Glutamatergic neuron (in vitro differentiated cells): ENCODE measurements at places on chromosomes 7 and 10. TPM values are rescaled to one million over a fixed set of nuclear protein-coding genes. Genes with fewer than 3 reads are reported as not detected.

DNA sequence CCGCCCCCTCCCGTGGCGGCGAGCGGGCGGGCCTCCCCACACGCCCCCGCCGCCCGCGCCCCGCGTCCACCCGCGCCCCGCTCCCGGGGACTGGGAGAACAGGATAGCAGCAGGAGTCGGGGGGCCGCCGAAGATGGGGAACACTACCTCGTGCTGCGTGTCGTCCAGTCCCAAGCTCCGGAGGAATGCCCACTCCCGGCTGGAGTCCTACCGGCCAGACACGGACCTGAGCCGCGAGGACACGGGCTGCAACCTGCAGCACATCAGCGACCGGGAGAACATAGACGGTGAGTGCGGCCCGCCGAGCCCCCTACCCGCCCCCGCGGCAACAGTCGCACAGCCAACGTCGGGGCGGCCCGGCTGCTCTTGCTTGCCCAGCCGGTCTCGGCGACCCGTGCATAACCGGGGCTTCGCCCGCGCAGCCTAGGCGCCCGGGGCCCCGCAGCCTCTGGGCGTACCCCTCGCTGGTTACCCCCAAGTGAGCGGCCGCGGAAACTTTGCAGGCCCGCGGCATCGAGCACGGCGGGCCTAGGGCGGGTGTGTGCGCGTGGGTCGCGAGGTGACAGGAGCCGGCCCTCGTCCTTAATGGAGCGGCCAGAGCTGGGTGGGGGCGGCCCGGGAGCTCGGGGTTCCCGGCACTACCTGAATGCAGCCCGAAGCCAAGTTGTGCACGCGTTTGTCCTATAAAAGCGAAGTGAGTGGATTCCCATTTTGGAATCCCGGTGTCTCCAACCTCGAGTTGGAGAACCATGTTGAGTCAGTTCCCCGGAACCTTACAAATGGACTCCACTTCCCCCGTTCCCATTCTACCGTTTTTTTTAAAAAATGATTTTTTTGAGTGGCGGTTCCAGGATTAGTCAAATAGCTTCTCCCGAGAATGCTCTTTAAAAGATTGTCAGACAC, 863 bp downstream of the CCNY start:
- H3K27ac ChIP-seq = peak overlapping the region; percentile 92
- peaks cover 34% of the 10 kb centered on the region for H3K4me1 ChIP-seq
- H3K4me3 ChIP-seq = peak overlapping the region; percentile 94
- H3K36me3 ChIP-seq = no peaks in the 10 kb centered on the region

DNA sequence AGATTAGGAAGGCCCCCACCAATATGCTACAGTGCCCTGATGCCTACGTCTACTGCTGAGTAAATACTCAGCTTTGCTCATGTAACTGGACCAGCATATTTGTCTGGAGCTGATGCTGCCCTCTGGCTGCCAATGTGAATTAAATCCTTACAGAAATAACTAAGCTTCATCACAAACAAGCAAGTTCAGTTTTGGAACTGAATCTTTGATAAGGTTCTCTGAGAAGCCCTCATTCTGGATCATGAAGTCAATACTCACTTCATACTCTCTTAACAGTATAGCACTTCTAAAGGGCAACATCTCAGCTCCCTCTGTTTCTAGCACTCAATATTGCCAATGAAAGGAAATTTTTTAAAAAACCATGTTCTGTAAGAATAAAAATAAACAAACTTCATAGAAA, 246.7 kb downstream of the ETV1 start:
- H3K27ac ChIP-seq = peak overlapping the region; percentile 24
- H3K27me3 ChIP-seq = peaks cover 2% of the 10 kb centered on the region
- peaks cover 37% of the 10 kb centered on the region for H3K4me1 ChIP-seq

DNA sequence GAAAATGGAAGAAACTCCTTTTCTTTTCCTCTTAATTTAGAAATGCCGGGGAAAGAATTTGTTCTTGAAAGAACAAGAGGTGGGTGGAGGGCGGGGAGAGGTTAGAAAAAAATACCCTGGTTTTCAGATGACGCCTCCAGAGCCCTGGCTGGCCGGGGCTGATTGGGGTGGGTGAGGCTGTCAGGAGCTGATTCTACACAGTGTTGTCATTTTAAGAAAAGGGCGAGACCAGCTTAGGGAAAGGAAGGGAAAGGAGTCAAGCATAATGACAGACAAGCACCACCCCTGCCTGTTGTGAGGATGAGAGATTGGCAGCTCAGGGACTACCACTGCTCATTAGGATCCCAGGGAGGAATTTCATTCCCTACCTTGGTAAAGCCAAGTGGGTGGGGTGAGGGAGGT, 9.9 kb upstream of the FAM180A start:
- DNase-seq = no peak
- no peak overlapping the region for H3K27ac ChIP-seq
- H3K27me3 ChIP-seq = peaks cover 4% of the 10 kb centered on the region
- peaks cover 9% of the 10 kb centered on the region for H3K36me3 ChIP-seq
- H3K4me1 ChIP-seq = peaks cover 4% of the 10 kb centered on the region
- no peak overlapping the region for H3K4me3 ChIP-seq

DNA sequence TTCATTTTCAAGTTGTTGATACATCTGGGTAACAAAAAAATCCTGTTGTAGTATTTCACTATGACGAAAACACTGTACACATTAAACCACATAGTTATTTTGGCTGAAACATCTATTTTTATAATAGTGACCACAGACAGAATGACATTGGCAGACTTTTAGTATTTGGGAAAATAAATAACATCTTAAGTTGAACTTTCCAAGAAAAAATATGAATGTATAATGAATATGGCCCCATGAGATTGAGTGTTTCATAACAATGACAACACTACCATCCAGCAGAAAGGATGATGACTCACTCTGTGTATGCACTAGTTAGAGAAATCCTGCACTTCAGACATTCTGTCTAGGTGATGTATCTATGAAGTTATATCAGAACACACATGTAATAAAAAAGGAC, 118.1 kb downstream of the SEMA3D start:
- no peaks in the 10 kb centered on the region for H3K36me3 ChIP-seq
- DNase-seq = no peak
- H3K27ac ChIP-seq = no peak overlapping the region
- no peaks in the 10 kb centered on the region for H3K27me3 ChIP-seq

DNA sequence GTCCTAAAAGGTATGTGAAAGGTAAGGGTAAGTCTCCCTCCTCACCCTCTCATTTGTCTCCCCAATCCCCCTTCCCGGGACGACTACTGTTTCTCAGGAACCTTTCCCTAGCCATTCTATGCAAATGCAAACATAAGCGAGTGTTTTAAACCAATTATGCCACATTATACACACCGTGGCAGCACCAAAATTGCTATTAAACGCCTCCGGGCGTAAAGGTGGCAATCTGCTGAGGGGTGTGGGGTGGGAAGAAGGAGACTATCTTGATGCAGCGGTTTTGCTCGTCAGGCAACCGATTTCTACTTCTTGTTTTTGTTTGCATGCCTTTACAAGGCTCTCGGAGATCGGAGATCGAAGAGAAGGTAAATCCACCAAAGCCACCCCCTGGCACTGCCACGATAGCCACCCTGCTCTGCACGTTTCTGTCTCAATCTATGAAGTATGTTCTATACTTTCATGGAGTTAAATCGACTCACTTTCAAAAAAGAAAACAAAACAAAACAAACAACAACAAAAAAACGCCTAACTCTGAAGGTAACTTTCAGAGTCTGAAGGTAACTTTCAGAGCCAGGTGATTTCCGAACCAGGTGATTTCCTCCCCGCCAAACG, 46.0 kb upstream of the CDK1 start:
- peak overlapping the region; percentile 84 for H3K4me3 ChIP-seq
- H3K27ac ChIP-seq = no peak overlapping the region
- no peaks in the 10 kb centered on the region for H3K4me1 ChIP-seq
- peaks cover 3% of the 10 kb centered on the region for H3K27me3 ChIP-seq
- no peaks in the 10 kb centered on the region for H3K36me3 ChIP-seq

DNA sequence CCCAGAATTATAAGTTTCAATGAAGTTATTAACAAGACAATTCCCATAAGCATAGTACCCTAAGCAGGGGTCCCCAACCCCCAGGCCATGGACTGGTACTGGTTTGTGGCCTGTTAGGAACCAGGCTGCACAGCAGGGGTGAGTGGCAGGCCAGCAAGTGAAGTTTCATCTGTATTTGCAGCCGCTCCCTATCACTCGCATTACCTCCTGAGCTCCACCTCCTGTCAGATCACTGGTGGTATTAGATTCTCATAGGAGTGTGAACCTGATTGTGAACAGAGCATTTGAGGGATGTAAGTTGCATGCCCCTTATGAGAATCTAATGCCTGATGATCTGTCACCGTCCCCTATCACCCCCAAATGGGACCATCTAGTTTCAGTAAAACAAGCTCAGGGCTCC, 36.0 kb upstream of the KIAA1217 start:
- H3K4me3 ChIP-seq = no peak overlapping the region
- H3K4me1 ChIP-seq = no peaks in the 10 kb centered on the region
- H3K27ac ChIP-seq = no peak overlapping the region
- no peak for DNase-seq
- no peaks in the 10 kb centered on the region for H3K27me3 ChIP-seq

DNA sequence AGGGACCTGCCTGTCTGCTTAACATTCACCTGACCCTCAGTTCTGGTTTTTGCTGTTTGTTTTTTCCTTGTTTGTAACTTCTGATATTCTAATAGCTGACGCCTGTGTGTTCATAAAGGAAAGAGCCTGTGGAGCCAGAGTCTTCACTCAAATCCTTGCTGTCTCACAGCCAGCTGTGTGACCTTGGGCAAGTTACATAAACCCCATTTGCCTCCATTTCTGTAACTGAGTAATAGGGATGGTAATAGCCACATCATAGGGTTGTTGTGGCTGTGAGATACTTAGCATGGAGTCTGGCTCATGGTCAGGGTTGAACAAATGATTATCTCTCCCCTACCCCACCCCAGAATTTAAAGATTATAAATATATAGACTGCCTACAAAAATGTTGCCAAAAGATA, 27.0 kb downstream of the WBP1L start:
- peaks cover 8% of the 10 kb centered on the region for H3K4me1 ChIP-seq
- H3K36me3 ChIP-seq = no peaks in the 10 kb centered on the region
- H3K27me3 ChIP-seq = no peaks in the 10 kb centered on the region
- H3K27ac ChIP-seq = no peak overlapping the region
- DNase-seq = no peak

GRCh38 chr7:44638611-44639557, 32.5 kb downstream of the OGDH start:
- no peaks in the 10 kb centered on the region for H3K27me3 ChIP-seq
- H3K4me3 ChIP-seq = peak overlapping the region; percentile 40

DNA sequence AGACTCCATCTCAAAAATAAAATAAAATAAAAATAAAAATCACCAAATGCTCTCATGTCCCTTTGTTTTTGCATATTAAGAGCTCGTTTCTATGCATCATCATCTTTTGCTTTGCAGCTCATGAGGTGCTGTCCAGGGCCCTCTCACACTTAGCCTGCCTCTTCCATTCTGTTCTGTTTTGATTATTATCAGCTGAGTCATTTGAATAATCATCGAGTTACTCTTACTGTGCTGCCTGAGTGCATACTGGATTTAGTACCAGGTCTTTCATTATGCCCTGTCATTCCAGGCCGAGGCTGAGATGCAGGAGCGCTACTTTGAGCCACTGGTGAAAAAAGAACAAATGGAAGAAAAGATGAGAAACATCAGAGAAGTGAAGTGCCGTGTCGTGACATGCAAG, 33.0 kb downstream of the UCMA start:
- H3K4me3 ChIP-seq = no peak overlapping the region
- no peak for DNase-seq
- H3K27ac ChIP-seq = no peak overlapping the region
- no peaks in the 10 kb centered on the region for H3K36me3 ChIP-seq
- no peaks in the 10 kb centered on the region for H3K4me1 ChIP-seq

- H3K4me3 ChIP-seq = no peak overlapping the region
- H3K27me3 ChIP-seq = peaks cover 1% of the 10 kb centered on the region
- peaks cover 2% of the 10 kb centered on the region for H3K4me1 ChIP-seq
- H3K36me3 ChIP-seq = no peaks in the 10 kb centered on the region
Measured at GRCh38 chr10:132951926-132952325, 9.6 kb upstream of the CFAP46 start.

GRCh38 chr7:124781907-124782734, 16.5 kb upstream of the GPR37 start:
- no peaks in the 10 kb centered on the region for H3K36me3 ChIP-seq
- no peaks in the 10 kb centered on the region for H3K4me1 ChIP-seq
- no peak overlapping the region for H3K27ac ChIP-seq

DNA sequence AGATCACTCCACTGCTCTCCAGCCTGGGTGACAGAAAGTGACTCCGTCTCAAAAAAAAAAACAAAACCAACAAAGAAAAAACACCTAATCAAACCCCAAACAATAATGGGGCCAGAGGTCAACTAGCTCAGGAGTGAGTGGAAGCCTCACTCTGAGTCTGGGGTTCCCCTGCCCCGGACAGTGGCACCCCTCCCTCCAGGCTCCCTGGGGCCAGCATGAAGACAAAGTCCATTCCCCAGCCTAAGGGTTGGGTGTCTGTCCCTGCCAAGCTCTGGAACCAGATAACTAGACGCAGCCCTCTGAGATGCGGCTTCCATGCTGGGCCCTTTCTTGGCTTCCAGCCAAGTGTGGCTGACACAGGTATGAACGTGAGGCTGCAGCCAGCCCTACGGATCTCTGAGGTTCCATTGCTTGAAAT, 1.7 kb upstream of the FUOM start:
- H3K27ac ChIP-seq = no peak overlapping the region
- H3K27me3 ChIP-seq = peaks cover 3% of the 10 kb centered on the region
- peaks cover 12% of the 10 kb centered on the region for H3K36me3 ChIP-seq
- H3K4me1 ChIP-seq = no peaks in the 10 kb centered on the region
- no peak overlapping the region for H3K4me3 ChIP-seq

- H3K27ac ChIP-seq = no peak overlapping the region
- H3K36me3 ChIP-seq = no peaks in the 10 kb centered on the region
- H3K27me3 ChIP-seq = no peaks in the 10 kb centered on the region
- DNase-seq = no peak
- H3K4me1 ChIP-seq = no peaks in the 10 kb centered on the region
- peak overlapping the region; percentile 64 for H3K4me3 ChIP-seq
Measured at GRCh38 chr7:92608380-92609322, 18.5 kb upstream of the FAM133B start.

DNA sequence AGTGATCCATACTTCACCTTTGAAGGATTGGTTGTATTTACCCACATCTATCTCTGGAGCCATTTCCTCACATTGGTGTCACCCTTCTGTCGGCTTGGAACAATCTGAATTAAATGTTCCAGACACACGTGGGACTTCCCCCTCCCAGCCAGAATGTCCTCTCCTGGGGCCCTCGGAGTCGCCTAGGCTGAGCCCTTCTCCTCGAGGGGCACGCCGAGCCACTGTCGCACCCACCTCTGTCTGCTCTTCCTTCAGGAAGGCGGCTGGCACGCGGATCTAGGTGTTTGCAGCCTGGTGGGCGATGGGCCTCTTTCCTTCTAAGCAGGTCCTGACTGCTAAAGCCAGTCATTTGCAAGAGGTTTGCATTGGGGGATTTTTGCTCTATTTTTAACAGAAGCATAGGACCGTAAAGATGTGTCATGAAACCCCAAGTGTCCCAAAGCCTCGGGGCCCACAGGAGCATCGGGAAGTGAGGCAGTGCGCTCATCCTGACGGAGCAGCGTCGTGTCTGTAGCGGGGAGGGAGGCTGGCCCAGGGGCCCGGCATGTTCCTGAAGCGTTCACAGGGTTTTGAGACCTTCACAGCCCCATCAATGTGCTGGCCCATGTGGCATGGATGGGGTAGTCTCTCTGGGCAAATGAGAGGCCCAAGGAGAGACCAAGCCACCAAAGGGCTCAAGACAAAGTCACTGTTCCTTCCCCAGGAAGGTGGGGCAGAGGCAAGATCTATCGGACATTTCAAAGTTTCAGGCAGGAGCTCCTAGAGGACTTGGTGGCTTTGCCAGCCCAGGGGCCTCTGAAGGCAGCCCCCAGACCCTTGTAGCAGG, 86.7 kb downstream of the RGS10 start:
- no peak overlapping the region for H3K4me3 ChIP-seq
- no peak for DNase-seq
- H3K27me3 ChIP-seq = peaks cover 9% of the 10 kb centered on the region
- no peak overlapping the region for H3K27ac ChIP-seq
- peaks cover 12% of the 10 kb centered on the region for H3K4me1 ChIP-seq

Gene SRPK2
- total RNA-seq = 131 TPM

Gene CH25H
- total RNA-seq = 0.25 TPM

Gene GIMAP8
- total RNA-seq = not detected

Gene ACBD7
- total RNA-seq = 1.5 TPM

Gene OR6V1
- total RNA-seq = not detected
